ENCODE measurements at places on chromosomes 13 and 19.

- no peak for DNase-seq
Measured at GRCh38 chr13:23455401-23456185, 22.1 kb upstream of the SACS start.

- no peak for DNase-seq
Measured at GRCh38 chr13:100941377-100942368, 267.1 kb upstream of the TMTC4 start.

DNA sequence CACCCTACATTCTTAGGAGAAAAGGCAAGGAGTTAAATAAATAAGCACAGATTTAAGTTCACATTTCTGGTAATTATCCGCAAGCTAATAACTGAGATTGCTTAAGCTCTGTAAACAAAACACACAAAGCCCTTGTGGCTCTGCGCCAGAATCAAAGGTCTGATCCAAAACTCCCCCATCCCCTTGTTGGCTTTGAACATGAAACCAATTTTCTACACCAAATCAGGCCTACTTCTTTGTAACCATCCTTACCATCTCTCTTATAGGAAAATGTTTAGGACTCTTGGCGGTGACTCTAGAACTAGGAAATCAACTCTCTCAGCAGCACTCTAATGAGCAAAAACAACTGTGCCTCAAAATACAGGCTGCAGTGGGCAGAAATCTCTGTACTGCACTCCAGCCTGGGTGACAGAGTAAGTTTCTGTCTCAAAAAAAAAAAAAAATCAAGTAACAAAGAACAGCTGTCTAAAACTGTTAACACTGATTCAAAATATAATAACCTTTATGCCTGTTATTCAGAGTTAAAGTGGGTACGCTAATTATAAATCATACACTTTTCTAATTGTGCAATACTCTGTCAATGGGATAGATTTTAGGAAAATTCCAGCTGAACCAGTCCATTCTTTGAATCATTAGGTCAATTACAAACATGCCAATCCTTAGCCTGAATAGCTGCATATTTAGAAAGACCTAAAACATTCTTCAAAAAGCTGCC, 25.8 kb downstream of the ABCC4 start:
- no peak for DNase-seq

DNA sequence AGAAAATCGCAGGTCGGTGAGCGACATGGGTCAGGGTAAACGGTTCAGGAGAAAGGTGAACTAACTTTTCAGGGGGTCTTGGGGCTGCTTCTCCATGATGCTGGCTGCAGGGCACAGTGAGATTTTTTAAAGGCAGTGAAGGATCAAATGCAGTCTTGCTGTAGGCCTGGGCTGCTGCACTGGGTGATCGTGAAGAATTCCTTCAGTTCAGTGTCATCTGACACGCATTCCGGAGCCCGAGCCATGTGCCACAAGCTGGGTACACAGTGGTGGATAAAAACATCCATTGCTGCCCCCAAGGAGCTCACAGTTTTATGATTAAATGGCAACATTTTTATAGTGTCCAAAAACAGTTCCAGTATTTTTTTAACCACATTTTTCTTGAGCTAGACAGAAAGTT, 56.3 kb upstream of the GPR12 start:
- DNase-seq: no peak

DNA sequence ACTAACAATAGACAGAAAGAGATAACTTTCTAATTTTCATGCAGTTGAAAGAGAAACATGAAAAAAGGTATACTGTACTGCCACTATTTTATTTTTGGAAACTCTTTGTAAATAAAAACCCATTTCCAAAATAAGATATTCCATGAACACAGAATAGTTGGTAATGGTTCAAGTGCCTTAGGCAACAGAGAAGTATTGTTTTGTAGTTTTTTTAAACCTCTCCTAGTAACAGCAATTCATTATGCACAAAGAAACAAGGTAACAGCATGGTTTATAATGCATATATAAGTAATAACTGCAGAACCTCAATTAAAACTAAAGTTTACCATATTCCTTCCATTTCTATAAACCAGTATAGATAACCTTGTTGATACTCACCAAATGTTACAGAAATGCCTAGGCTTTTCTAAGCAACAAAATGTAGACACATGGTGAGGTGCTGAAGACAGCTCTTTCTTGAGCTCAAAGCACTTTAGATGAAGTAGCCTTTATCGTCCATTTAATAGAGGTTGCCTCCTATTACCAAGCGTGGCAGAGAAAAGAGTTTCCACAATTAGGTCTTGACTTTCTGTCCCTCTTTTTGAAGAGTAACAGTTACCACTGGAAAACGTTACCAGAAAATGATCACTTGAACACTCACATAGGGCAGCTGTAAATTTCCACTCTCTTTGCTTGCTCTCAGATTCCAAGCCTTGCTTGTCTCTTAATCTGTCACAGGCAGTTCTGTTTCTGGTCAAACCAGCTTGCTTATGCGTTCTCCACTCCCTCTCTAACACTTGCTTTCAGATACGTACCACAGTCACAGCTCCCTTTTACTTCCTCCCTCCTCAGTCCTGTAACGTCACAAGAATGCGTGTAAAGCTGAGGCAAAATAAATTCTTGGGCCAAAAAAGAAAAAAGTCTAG, 42.9 kb downstream of the CAB39L start:
- DNase-seq: no peak

- no peak for DNase-seq
Measured at GRCh38 chr19:46378268-46378667, 31.4 kb downstream of the PPP5C start.

GRCh38 chr13:76833441-76833954, 52.7 kb downstream of the KCTD12 start:
- no peak for DNase-seq

GRCh38 chr19:51702103-51702824, 9.1 kb downstream of the SPACA6 start:
- peak; percentile 39 for DNase-seq

DNA sequence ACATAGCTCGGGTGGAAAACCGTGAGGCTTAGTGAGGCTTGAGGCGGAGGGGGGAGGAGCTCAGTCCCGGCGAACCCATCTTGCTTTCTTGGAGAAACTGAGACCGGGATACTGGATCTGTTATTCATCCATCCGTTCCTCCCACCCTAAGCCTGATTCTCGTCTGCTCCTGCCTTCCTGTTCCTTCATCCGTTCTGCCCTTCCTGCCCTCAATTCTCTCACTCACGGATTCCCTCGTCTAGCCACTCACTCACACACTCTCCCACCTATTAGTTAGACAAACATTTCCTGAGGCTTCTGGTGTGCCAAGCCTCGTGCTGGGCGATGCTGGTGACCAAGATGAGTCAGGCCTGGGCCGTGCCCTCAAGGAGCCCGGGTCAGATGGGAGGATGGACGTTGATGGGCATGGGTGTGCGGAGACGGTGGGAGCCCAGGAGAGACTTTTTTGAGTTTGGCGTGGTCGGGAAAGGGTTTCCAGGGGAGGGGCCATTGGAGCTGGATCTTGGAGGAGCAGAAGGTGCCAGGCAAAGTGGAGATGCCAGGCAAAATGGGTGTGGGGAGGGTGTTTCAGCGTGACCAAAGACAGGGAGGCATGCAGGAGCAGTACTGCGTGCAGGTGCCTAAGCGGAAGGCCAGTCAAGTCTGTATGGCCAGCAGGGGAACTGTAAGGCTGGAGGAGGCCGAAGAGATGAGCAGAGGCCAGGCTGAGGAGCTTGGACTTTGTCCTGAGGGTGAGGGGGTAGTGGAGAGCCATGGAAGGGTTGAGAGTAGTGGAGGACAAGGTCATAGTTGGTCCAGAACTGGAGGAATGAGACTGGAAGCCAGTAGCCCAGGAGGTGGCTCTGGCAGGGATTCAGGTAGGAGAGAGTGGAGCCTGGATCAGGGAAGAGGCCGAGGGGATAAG, 7.4 kb upstream of the CNFN start:
- no peak for DNase-seq

GRCh38 chr19:13441810-13442512, 64.3 kb downstream of the CACNA1A start:
- DNase-seq: peak; percentile 9

DNA sequence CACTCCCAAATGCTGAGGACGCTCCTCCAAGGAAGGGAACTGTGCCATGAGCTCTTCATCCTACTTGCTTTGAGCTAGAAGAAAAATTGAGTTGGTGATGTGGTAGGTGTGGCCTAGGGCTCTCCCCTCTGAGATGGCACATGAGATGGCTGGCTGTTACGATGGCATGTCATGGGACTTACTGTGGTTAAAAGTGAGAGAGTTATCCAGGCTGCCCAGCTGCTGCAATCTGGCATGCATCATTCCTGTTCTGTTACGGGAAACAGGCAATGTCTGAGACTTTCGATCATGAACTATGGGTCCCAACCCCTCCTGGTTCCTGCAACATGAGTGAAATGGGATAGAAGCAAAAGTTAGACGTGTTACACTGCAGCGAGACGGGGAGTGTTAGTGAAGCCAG, 93.3 kb upstream of the SLC15A1 start:
- DNase-seq: no peak

DNA sequence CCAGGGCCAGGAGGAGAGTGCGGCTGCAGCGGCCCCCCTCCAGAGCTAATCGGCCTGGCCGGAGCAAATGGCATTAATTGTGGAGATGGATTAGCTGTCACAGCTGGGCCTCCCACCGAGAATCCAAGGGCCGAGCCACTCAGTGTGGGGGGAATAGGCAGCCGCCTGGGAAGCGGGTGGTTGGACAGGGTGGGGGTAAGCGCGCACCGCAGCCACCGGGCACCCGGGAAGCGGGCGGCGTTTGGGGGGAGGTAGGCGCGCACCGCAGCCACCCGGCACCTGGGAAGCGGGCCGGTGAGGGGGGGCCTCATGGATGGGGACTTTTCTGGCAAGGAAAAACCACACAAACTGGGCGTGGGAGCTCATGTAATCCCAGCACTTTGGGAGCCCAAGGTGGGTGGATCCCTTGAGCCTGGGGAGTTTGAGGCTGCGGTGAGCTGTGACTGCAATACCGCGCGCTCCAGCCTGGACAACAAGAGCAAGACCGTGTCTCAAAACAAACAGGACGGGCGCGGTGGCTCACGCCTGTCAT, 9.7 kb downstream of the R3HDM4 start:
- DNase-seq: no peak

GRCh38 chr19:38044267-38045111, 137.5 kb downstream of the SIPA1L3 start:
- DNase-seq: no peak

GRCh38 chr19:35240327-35240726, 8.5 kb upstream of the LSR start:
- DNase-seq: no peak

GRCh38 chr13:77379508-77379907, 52.6 kb upstream of the MYCBP2 start:
- no peak for DNase-seq

DNA sequence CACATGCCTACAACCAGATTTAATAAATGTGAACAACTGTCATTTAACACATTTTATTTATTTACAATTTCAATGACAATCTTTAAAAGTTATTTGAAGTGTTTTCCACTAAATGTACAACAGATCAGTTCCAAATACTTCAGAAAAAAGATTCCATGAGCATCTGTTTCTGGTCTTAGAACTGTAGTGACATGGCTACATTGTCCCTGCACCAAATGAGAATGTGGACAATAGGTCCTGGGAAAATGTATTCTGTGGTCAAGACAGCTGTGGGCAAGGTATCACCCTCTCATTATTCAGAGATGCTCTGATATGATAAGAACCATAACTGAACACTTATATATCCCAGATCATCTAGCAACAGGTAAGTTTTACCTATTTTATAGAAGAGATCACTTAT, 43.7 kb downstream of the ELF1 start:
- DNase-seq: no peak

- DNase-seq: no peak
Measured at GRCh38 chr13:20706661-20707060, 3.2 kb downstream of the IL17D start.

DNA sequence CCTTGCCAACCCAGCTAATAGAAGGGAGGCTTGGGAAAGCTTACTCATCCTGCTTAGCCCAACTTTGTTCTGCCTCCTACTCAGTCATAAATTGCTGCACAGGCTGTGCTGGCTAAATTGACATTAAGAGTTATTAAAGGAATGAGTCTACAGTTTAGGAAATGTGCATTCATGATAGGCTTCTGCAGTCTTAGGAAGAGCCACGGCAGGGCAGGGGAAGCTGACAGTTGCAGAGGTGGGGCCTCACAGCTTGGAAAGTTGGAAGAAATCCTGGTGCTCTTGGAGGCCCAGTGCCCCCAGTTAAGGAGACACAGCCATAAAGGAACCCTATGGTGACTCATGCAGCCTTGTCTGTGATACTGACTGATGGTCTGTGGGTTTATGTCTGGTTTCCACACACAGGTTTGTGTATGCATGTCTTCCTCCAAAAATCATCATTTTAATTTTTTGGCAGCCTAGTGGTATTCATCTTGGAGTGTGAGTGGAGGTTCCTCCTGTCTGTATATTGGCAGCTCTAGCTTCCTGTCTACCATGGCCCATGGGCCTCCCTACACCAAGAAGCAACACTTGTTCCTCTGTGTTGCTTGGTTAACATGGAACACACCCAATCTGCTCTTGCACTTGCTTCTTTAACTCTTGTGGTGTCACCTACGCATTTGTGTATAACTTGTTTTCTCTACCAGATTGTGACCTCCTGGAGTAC, 135.0 kb upstream of the KL start:
- DNase-seq: no peak

DNA sequence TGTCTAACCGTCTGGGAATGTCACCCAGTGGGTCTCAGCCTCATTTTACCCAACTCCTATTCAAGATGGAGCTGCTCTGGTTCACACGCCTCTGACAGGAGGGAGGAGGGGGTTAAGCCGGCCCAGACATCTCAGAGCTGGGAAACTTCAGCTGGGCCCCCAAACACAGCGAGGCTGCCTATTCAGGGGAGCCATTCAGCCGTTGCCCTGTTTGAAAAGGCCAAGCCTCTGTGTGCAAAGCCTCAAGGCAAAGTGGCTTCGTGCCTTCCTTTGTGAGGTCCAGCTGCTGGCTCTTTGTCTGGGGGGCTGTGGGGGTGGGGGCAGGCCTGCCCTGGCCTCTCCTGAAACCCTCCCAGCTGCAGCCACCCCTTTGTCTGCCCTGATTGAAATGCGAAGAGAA, 147.4 kb downstream of the PTPRS start:
- no peak for DNase-seq
